NCI-H187 treated with DMSO at 0.1 percent for 48 hours (cell line): ENCODE measurements at places on chromosomes 5 and 9.

DNA sequence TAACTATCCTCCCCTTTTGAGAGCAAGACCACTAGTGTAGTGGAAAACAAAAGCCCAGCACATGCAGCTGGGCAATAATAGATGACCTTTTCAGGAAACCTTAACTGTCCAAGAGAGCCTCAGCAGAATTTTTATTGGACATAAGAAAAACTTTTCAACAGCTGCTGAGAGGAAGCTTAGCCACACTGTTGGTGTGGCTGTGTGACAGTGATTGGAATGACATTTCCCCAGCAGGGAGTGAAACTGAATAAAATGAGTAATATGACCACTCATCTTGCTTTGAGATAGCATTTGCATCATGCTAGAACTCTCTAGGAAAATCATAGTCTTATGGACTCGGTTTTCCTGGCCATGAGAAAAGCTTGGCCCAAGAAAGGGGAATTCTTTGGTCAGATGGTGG lies 687.8 kb downstream of the SLCO4C1 start:
- DNase-seq, result no peak

DNA sequence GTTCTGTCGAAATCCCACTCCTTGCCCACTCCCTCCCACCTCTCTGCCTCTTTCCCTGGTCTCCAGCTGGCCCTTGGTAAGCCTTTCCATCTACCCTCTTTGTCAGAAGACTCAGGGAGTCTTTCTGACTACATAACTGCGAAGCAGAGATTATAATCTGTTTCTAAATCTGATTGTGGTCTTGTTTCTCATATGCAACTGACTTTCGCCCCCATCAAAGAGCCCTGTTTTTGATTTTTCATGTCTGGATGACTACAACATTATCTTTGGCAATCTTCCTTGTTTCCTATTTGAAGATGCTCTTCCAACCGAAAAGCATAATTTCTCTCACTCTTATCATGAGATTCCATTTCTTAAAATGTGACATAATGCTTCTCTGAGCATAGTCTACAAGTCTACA lies 218.2 kb upstream of the ADAMTSL1 start:
- no peak for DNase-seq

GRCh38 chr5:135708481-135709207 lies 125.8 kb upstream of the SLC25A48 start:
- DNase-seq, result no peak

GRCh38 chr9:110752766-110753165 lies 84.2 kb downstream of the MUSK start:
- no peak for DNase-seq

DNA sequence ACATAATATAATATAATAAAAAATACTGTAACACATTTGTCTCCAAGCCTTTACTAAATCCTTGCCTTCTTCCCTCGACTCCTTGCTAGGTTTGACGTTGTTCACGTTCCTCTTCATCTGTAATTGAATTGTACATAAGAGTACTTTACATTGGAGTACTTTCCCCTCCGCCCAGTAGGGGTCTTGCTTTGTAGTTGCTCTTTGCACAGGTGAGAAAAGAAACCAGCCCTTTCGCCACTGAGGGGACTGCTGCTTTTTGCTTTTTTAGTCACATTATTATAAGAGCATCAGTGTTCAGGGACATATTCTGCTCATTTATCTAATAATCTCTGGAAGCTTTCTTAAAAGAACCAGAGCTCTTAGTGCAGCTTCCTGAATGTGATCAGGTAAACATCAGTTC lies 115.0 kb downstream of the CETN3 start:
- DNase-seq, result no peak

GRCh38 chr5:13866792-13867191 lies 77.7 kb downstream of the DNAH5 start:
- DNase-seq, result no peak

- no peak for DNase-seq
Observed at GRCh38 chr9:112544477-112544876, 57.9 kb downstream of the KIAA1958 start.

- no peak for DNase-seq
Observed at GRCh38 chr5:56876327-56876726, 33.1 kb upstream of the SETD9 start.

- no peak for DNase-seq
Observed at GRCh38 chr5:19497229-19497815, 490.7 kb downstream of the CDH18 start.

DNA sequence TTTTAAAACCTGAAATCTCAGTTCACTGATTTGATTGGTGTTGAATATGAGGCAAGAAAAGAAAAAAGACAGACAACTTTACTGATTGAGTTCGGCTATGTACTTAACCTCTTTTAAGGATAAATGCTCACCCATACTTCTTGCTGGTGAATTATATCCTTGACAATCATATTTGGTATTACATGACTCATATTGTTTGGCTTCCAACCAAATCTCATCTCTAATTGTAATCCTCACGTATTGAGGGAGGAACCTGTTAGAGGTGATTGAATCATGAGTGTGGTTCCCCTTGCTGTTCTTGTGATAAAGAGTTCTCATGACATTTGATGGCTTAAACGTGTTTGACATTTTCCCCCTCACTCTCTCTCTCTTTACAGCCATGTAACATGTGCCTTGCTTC lies 255.6 kb upstream of the IZUMO3 start:
- no peak for DNase-seq

GRCh38 chr5:147887026-147887627 lies 8.6 kb downstream of the SCGB3A2 start:
- DNase-seq, result no peak

GRCh38 chr5:126023994-126024441 lies 399.2 kb upstream of the GRAMD2B start:
- DNase-seq, result no peak

DNA sequence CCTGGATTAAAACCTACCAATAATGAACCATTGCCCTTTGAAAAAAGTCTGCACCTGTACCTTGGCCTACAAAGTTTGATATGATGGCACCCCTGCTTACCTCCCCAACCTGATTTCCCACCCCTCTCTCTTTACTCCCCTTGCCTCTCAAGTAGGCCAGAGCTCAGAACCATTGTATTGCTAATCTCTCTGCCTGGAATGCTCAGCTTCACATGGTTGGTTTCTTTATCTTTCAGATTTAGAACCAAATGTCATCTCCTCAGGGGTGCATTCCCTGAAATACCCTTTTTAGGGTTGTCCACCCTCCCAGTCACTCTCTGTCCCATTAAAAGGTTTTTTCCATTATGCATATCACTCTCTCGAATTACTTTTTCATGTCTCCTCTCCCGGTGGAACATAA lies 116.6 kb upstream of the VCAN start:
- no peak for DNase-seq

DNA sequence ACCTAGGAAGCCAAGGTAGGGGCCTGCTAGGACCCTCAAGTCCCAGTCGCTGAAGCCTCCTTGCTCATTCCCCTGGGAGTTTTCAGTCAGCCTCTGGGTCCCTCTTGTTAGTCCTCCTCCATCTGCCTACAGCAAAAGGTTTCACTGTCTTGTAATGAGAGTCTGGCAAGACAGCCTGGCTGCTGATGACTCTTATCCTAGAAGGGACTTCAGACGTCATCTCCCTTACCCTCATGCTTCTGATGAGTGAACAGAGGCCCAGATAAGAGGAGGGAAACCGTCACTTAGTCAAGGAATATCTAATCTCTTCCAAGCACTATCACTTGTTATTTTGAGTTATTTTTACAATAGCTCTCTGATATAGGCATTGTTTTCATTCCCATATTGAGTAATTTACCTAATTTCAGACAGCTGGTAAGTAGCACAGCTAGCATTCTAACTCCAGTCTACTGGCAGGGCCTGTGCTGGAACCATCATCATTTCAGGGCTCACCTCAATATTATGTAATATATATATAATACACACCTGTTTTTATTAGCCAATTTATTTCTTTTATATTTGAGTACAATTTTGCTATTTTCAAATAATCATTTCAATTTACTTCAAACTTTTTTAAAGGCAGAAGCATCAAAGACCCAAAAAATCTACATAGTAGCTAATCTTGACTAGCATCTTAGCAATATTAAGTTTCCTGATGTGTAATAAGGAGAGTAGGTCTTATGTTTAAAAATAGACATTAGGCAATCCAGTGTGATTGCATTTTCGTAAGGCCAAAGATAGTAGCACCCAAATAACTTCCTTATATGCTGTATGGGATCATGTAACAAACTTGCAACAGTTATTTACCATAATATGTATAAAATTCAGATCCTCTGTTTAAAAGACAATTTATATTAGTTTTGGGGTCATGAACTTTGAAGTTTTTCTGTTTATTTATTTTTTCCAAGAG lies 7.9 kb downstream of the CMYA5 start:
- no peak for DNase-seq

GRCh38 chr9:129509533-129509928 lies 111.4 kb downstream of the C9orf50 start:
- DNase-seq, result no peak

DNA sequence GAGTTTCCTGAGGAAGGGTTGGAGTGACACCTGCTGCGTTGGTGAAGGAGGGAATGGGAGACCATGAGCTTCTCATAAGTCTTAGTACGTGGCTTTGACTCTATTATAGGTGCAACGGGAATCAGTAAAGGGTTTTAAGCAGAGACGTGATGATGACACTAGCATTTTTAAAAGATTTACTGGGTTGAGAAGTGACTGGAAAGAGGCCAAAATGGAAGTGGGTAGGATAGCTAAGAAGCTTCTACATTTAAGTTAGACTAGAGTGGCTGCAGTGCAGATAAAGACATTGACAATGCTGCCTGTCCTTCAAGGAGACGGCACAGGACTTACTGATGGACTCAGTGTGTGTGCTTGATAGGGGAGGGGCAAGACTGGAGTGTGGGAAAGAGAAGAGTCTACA lies 6.2 kb downstream of the GAPT start:
- DNase-seq, result no peak

- DNase-seq, result no peak
Observed at GRCh38 chr5:111563031-111563822, 50.9 kb upstream of the STARD4 start.

- DNase-seq, result no peak
Observed at GRCh38 chr9:27934471-27934870, 361.2 kb upstream of the C9orf72 start.

- DNase-seq, result no peak
Observed at GRCh38 chr5:59212596-59212995, 629.7 kb downstream of the RAB3C start.

- DNase-seq, result no peak
Observed at GRCh38 chr5:147893820-147894219, 12.5 kb downstream of the C5orf46 start.

DNA sequence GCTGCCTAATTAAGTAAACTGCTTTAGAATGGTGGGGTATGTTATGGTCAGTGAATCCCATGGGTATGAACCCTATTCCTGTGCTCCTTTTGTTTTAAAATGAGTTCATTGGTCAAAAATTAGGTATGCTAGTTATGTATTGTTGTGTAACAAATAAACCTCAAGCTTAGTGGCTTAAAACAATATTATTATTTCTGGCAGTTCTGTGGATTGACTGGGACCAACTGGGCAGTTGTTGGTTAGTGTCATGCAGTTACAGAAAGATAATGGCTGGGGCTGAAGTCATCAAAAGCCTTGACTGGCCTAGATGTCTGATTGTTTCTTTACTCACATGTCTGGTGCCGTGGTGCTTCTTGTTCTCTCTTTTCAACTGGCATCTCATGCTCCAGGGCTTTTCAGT lies 8.9 kb upstream of the PTAR1 start:
- no peak for DNase-seq

DNA sequence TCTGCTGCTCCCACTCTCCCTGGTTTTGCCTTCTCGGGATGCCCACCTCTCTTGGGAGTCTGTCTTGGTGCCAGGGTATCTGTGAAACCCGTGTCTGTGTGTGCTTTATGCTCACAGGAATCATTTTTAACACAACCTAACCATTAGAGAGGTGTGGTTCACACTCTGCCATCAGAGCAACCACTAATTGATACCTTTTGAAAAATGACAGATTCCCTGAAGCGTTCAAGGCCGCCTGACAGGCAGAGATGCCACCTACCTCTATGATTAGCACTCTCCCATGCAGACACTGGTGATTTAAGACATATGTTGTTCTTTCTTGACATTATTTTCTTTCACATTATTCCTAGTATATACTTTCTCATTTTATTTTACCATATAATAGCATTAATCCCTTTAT lies 207.3 kb upstream of the SGCD start:
- no peak for DNase-seq

DNA sequence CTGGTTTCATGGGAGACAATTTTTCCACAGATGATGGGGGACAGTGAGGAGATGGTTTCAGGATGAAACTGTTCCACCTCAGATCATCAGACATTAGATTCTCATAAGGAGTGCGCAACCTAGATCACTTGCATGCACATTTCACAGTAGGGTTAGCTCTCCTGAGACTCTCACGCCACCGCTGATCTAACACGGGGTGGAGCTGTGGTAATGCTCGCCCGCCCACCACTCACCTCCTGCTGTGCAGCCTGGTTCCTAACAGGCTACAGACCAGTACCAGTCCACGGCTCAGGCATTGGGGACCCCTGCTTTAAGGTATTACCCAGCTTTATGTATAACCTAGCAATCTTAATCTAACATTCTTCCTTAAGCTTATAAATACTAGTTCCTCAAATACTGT lies 35.6 kb downstream of the TTC39B start:
- DNase-seq, result no peak

- DNase-seq, result no peak
Observed at GRCh38 chr9:109600142-109600541, 102.0 kb upstream of the PTPN3 start.

GRCh38 chr9:34276772-34277171 lies 52.3 kb downstream of the KIF24 start:
- no peak for DNase-seq

GRCh38 chr9:36938617-36939016 lies 95.5 kb downstream of the PAX5 start:
- no peak for DNase-seq

- DNase-seq, result no peak
Observed at GRCh38 chr5:139275956-139276355, 17.6 kb upstream of the MATR3 start.

DNA sequence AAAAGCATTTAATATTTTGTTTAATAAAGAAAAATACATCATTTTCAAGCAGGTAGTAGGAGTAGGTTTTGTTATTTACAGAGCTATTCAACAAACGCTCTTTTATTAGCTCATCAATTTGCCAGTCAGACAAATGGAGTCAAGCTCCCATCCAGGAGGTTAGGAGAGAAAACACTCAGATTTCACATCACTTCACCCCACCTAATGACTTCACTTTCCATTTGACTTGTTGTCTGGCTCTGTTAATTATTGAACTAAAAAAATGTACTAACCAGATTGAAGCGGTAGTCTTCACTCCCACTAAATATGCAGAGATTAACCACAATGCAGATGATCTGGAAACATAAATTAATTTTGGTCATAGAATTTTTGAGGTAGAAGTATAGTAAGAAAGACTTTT lies 193.6 kb upstream of the VCAN start:
- no peak for DNase-seq

GRCh38 chr9:127202461-127203169 lies 62.0 kb upstream of the GARNL3 start:
- DNase-seq, result no peak

GRCh38 chr5:162434281-162434680 lies 366.7 kb downstream of the GABRG2 start:
- DNase-seq, result no peak
